ENCODE measurements at places on chromosomes 2 and 18.

- peak; percentile 76 for ATAC-seq
Observed at GRCh38 chr2:190835303-190835930, 45.2 kb upstream of the GLS start.

DNA sequence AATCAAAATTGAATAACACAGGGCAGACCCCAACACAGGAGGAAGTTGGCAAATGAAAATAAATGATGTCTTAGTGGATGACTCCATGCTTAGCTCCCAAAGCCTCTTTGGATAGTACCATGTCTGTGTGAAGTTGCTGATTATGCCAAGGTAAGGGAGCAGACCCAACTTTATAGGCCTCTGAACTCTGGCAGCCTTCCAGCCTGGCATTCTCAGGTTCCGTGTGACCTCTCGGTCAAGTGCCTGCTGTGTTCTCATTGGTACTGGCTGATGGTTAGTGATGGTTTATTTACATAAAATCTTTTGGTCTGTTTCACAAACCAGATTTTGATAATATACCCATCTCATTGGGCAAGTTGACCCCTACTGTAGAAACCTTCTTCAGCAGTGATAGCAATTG lies 112.2 kb upstream of the TTC39C start:
- ATAC-seq = no peak

DNA sequence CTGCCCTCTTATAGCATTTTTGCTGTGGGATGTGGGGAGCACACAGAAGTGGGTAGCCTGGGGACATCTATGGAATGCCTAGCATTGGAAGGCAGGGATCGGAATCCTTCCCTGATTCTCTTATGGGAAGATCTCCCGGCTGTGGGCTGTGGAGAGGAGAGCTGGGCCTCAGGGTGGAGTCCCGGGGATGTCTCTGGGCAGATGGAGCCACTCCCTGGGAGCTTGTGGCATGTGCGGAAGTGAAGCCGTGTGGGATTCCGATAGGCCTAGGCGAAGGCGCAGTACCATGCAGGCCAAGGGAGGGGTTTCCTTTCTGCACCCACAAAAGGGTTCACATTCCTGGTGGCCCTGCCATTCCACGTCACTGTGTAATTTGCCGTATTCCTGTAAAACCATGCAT lies 87.9 kb downstream of the GLI2 start:
- no peak for ATAC-seq

- ATAC-seq = peak; percentile 92
Observed at GRCh38 chr2:19176977-19177376, 181.4 kb downstream of the OSR1 start.

GRCh38 chr2:13578547-13578946 lies 861.8 kb downstream of the TRIB2 start:
- no peak for ATAC-seq

GRCh38 chr2:12948961-12949353 lies 232.2 kb downstream of the TRIB2 start:
- no peak for ATAC-seq

- peak; percentile 84 for ATAC-seq
Observed at GRCh38 chr2:168515502-168515901, 59.4 kb downstream of the CERS6 start.

- ATAC-seq = no peak
Observed at GRCh38 chr2:113741091-113741490, 15.4 kb downstream of the SLC35F5 start.

DNA sequence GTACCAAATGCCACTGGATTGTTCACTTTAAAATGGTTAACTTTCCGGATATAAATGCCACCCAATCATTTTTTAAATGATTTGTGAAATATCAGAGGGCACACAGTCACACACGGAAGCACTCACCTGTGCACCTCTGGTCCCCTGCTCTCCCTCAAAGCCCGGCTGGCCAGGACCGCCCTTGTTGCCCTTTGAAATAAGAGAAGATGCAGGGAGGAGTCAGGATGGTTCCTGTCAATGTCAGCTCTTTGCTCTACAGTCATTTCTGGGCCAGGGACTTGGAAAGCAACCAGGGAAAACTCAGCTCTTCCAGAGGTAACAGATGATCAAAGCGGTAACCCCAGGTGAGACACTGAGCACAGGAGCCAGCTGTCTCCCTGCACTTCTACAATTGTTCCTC lies 60.7 kb downstream of the COL6A3 start:
- no peak for ATAC-seq

DNA sequence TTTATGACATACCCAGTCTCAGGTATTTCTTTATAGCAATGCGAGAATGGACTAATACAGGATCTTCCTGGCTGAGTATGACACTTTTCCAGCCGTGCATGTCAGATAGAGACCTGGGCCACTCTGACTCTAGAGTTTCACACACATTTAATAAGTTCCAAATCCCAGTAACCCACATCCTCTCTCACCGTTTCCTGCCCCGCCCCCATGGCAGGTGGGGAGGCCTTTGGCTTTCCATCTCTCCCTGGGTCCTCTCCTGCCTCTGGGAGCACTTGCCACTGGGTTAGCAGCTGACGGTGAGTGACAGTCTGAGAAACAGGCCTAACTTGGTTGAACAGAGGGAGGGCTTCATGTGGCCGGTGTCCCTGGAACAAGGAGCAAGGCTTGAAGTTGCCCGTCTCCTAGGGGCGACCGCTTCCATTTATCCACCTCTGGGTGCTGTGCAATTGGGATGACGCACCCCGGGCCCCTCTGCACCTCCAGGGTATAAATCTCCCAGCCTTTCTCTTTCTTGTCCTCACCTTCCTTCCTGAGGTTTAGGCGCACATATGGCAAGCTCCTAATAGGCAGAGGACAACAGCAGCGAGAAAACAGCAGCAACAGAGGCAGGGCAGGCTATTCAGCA lies 152.7 kb upstream of the HDAC4 start:
- no peak for ATAC-seq

- no peak for ATAC-seq
Observed at GRCh38 chr18:6161549-6161948, 253.2 kb downstream of the L3MBTL4 start.

DNA sequence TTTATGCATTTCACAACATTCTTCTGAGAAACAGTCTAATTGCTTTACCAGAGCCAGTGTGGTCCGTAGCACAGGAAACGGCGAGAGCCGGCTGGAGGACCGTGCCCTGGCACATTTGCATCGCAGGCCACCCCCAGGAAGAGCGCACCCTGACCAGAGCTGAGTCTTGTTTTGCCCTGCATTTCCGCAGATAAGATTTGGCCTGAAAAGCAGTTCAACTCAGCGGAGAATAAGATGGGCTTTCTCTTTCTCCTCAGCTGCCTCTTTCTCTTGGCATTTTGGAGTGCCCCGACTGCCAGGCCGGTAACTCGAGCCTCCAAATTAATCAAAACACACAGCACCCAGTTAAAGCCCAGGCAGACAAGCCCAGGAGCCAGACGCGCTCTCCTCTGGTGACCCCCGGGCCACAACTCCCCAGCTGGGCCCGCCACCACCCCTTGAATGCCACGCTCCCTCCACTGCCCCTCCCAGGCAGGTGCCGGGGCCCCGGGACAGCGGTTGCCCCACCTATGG lies 464 bp downstream of the COL4A4 start:
- peak; percentile 49 for ATAC-seq

DNA sequence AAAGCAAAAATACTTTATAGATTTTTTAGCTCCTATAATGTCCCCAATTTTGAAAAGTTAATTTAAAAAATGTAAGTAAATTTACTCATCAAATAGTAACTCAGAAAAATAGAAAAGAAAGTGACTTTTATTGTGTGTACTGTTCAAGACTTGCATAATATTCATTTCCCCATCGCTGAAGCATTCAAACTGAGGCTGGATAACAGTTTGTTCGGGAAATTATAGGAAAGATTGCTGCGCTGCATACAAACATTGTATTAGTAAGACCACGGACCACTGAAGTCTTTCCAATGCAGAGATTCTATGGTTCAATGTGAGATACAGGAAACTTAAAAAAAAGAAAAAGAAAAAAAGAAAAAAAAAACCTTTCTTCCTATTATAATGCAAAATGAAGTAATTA lies 10.4 kb downstream of the STK17B start:
- ATAC-seq = no peak

- peak; percentile 100 for ATAC-seq
Observed at GRCh38 chr18:67359873-67360838, 156.4 kb downstream of the DSEL start.

- no peak for ATAC-seq
Observed at GRCh38 chr2:154945984-154946383, 247.5 kb downstream of the KCNJ3 start.

- no peak for ATAC-seq
Observed at GRCh38 chr2:232534940-232535651, 4.4 kb upstream of the CHRNG start.

DNA sequence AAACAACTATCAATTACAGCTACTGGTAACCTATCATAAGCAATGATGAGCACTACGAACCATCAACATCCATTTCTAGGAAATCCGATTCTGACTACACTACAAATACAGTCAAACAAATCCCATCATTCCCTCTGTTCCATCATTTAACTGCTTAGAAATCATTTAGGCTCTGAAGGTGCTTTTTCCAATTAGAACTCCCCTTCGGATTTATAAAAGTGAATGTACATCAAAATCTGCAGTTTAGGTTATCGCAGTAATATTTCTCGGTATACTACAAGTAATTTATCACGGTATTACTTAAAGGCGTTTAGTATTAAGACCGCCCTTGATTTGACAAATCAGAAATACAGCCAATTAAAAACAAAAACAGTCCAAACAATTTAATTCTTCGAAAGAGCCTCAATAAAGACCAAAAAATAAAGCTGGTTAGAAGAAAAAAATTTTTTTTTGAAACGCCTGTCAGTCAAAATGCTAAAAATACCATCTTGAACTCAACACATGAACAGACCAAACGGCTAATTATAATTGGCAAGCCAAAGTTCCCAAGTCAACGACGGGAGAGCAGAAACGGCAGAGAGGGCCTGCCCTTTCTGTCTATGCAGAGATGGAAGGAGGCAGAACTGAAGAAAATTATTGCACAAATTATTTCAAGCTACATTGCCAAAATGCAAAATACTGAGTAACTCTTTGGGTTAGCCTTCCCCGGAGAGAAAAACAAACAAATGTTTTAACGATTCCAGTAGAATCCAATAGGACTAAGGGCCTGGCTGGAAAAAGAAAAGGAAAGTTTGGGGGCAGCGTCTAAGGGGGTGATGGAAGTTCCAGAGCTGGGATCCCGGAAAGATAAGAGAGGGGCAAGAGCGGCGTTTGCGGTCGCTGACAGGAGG lies 1.2 kb downstream of the VPS54 start:
- ATAC-seq = peak; percentile 52

DNA sequence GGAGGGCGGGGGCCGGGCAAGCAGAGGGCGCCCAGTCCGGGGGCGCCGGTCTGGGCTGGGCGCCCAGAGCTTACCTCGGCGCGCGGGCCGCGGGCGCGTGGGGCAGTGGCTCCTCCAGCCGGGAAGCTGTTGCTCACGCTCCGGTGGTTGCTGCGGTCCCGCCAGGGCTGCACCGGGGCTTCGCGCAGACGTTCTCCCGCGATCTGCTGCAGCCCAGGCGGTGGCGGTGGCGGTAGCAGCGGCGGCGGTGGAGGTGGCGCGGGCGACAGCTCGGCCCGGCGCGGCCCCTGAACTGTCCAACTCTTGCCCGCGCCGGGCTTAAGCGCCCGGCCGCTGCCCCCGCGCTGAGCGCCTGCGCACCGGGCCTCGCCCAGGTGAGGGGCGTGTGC lies 391 bp downstream of the ZNF385B start:
- ATAC-seq = peak; percentile 75

DNA sequence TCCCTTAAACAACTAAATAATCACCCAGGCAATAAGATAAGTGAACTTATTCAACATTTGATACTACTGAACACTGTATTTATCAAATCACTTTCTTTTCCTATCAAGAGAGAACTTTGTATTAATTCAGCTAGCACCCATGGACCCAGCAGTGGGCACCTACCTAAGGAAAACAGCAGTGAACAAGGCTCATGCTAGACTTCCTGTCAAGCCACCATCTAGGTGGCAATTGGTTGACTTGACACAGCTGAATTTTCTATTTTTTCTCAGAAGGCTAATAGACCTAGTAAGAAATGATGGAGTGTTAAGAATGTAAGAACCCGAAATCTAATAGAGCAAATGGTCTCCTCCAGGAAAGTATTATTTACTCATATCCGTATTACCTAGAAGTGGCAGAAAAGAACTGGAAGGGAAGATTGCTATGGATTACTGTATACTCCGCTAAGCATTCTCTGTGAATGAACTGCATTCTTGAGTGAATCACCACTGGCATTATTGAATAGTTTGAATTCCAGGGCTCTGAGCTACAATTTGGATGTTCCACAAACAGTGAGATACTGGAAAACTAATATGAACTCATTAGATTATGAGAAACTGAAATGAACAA lies 988.2 kb upstream of the CDH2 start:
- ATAC-seq = peak; percentile 93
